ENCODE measurements at places on chromosomes 5 and 9.

- DNase-seq: no peak
These were observed 180.8 kb downstream of the GOLPH3 start for GRCh38 chr5:31993165-31993961.

DNA sequence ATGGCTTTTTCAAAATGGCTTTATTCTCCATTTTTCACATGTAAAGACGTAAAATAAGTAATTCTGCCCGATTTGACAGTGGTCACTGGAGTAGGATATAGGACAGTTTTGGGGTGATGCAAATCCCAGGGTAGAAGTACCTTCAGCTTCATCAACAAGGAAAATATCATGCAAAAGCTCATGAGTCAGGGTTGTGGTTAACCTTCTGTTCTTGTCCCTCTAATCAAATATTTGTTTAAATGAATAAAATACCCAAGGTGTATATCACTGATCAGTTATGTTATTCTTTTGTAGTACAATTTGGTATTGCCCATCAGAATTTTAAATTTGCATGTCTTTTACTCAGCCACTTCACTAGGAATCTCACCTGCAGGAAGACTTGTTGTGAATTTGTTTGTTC is 40.0 kb downstream of the FBXL7 start:
- no peak for DNase-seq

DNA sequence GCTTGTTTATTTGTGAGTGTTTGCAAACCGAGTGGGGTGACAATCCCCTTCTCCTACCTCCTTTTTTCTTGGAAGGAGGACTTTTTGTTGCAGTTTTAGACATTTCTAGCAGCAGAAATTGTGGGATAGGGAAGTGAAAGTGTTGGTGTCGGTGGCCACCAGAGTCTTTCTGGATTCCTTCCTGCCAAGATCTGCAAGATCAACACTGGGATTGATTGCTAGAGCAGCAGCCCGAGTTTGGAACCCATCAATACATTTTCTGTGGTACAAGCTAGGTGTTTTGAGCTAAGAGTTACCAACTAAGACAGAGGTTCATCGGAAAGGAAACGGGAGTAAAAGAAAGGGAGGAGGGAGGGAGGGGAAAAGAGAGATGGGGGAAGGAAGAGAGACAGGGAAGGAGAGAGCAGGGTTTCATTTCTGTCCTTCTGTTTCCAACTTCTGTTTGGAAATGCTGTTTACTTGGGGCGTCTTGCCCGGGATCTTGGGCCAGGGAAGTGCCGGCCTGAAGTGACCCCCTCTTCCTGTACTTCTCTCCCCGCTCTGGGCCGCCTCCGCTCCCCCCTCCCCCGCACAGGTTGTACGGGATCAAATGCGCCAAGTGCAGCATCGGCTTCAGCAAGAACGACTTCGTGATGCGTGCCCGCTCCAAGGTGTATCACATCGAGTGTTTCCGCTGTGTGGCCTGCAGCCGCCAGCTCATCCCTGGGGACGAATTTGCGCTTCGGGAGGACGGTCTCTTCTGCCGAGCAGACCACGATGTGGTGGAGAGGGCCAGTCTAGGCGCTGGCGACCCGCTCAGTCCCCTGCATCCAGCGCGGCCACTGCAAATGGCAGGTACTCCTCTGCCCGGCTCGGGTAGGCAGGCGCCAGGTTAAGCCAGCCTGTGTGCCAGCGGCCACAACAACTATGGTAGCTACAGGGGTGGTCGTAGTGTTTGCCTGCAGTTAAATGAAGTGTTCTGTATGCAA is 4.0 kb downstream of the ISL1 start:
- DNase-seq: no peak

- no peak for DNase-seq
These were observed 131.3 kb downstream of the ZDHHC21 start for GRCh38 chr9:14561929-14562405.

GRCh38 chr5:33793836-33794549 is 97.8 kb downstream of the ADAMTS12 start:
- DNase-seq: no peak

- no peak for DNase-seq
These were observed 143.1 kb upstream of the FBN2 start for GRCh38 chr5:128681096-128681495.

DNA sequence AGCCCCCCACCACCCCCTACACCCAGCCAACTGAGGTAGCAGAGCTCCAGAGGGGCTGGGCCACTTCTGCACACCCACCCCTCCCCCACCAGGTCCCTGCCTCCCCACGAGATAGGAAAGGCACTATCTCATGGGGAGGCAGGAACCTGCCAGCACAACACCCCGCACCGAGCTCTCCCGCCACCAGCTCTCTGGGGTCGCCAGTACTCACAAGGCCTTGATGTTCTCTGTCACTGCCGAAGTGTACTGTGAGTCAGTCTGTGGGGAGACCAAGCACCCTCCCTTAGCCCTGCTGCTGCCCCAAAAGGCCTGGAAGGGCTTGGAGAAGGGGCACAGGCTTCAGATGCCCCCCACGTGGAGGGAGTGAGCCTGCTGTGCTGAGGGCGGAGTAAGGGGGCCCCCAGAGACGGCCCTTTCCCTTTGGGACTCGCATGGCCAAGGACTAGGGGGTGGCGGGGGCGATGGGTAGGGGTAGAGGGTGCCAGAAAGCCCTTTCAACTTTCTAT is 5.9 kb downstream of the MGAT4B start:
- DNase-seq: no peak

DNA sequence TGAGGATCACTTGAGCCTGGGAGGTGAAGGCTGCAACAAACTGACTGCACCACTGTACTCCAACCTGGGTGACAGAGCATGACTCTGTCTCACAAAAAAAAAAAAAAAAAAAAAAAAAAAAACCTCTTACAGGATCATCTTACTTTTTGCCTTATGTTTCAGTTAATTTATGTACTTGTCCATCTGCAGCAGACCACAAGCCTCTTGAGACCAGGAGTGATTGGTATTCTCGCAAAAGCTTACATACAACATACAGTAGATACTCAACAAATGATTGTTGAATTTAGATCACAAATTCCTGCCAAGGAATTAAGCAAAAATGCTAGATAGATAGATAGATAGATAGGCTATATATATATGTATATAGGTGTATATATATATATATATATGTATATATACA is 12.4 kb downstream of the CEMIP2 start:
- DNase-seq: no peak

DNA sequence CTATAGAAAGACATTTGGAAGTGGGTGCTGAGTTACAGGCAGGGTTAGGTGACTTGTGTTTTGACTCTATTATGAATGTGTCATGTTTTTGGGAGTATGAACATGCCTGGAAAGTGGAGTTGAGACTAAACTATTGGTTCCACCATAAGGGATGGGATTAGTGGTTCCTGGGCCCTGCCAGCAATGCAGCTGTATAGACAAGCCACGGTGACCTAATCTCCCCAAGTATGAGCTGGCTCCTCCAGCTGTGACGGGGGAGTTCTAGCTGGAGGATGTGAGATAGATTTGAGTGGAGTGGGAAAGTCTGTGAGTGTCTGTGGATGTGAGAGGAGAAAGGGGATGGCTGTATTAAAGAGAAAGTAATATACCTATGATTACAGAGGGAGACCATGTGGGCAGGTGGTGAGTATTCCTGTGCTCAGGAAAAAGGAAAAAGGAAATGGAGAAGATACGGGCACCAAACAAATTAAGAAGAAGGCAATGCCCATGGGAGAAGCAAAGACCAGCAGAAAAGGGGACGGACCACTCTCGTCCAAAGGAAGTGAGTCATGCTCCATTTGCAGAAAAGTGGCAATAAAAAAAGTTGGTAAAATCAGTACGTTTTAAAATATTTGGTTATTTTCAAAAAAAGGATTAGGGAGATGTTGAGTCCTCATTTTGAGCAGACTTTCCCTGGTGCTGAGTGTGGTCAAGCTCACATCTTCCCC is 48.3 kb upstream of the ICE1 start:
- no peak for DNase-seq

GRCh38 chr5:159415301-159415937 is 85.1 kb upstream of the IL12B start:
- DNase-seq: no peak
